ENCODE measurements at places on chromosomes 12 and 14.

GRCh38 chr12:76777765-76778216 lies 13.9 kb downstream of the ZDHHC17 start:
- DNase-seq, result no peak

GRCh38 chr14:74656964-74657363 lies 44.9 kb upstream of the LTBP2 start:
- no peak for DNase-seq

GRCh38 chr12:13436696-13437391 lies 240.3 kb downstream of the EMP1 start:
- DNase-seq, result peak; percentile 13

GRCh38 chr14:22935156-22935555 lies 6.0 kb upstream of the PRMT5 start:
- no peak for DNase-seq

- peak; percentile 16 for DNase-seq
Observed at GRCh38 chr12:46667551-46667950, 158.2 kb downstream of the SLC38A4 start.
